ENCODE measurements at places on chromosomes 4 and X.

DNA sequence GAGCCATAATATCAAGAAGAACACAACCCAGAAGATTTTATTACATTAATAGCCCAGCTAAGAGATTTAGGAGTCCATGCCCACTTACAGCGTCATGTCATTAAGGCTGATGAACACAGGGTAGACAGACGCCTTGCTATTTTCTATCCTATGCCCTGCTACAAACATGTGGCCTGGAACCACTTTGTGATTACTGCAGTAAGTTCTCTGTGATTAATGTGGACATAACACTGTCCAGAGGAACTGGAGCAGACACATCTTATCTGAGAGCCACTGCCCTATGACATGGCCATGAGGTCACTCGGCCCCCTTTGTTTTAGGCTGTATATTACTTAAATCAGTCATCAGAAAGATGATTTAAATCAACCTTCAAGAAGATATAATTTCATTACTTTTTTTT is 211.7 kb downstream of the MAML3 start:
- DNase-seq, result no peak

GRCh38 chr4:183852910-183853547 is 52.1 kb upstream of the STOX2 start:
- DNase-seq, result no peak

- DNase-seq, result peak; percentile 44
These were observed 904 bp upstream of the WDR1 start for GRCh38 chr4:10117359-10118047.

GRCh38 chr4:156329779-156330178 is 376.1 kb upstream of the CTSO start:
- no peak for DNase-seq

DNA sequence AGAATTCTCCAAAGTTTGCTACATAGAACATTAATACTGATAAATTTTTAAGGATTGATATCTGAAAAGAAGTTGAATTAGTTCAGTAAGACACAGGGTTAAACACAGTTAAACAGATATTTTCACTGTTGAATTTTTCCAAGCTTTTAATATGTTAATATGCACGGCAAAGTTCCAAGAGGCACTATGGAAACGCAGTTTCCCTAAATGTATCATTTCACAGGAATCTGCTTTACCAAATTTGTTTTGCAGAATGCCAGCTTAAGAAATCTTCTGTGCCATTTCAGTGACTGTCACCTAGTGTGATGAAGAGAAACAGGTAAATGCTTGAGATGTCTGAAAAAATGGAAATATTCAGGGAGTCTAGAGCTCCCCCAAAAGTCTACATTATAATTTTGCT is 395.9 kb upstream of the GRIA3 start:
- DNase-seq, result no peak

GRCh38 chr4:166700592-166700991 is 533.7 kb downstream of the SPOCK3 start:
- DNase-seq, result no peak

GRCh38 chr4:105677709-105678108 is 30.8 kb downstream of the INTS12 start:
- no peak for DNase-seq

DNA sequence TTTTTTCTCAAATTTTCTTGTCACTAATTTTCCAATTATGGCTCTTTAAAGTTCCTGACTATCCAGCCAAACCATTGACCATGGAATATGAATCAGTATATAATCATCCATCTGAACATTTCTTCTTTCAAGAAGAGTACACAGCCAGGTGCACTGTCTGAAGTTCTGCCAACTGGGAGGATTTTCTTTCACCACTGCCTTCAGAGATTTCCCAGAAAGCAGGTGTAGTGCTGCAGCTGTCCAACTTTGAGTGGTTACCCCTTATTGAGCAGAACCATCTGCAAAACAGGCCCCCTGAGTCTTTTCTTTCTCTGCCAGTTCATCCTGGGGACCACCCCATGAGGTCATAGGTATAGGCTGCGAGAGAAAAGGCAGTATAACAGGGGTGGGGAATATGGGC is 1213.2 kb downstream of the RAPGEF2 start:
- no peak for DNase-seq

DNA sequence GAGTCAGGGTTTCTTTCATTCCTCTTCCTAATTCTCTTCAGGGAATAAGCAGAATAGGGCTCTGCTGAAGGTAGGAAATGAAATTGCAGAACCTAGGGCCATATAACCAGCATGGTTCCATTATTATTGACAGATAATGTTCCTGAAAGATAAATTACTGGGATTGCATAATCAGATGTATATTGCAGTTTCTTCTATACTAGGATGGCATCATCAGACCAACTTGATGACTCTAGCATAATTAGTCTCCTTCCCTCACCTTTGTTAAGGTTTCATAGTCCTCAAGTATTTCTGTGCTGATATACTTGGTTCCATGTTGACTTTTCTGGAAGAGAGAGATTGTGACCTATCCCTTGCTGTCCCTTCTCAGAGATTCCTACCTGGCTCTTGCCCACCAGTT is 492.3 kb upstream of the LCORL start:
- no peak for DNase-seq

DNA sequence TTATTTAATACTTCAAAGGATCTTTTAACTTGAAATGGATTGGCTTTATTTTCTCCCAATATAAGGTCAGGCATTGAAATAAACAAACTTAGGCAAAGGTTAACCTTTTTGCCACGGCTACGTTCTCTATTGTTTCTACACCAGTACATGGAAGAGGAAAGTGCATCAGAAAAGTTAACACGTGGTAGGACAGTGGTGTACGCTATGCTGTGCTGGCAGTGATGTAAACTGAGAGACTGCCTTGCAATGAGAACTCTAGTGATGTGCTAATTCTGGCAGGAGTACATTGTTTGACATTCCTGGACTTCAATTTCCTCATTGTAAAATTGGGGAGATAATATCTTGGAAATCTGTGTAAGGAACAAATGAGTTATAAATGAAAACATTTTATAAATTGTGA is 208.2 kb downstream of the TMA16 start:
- no peak for DNase-seq

- no peak for DNase-seq
These were observed 174.5 kb upstream of the DKK2 start for GRCh38 chr4:107210450-107211239.

DNA sequence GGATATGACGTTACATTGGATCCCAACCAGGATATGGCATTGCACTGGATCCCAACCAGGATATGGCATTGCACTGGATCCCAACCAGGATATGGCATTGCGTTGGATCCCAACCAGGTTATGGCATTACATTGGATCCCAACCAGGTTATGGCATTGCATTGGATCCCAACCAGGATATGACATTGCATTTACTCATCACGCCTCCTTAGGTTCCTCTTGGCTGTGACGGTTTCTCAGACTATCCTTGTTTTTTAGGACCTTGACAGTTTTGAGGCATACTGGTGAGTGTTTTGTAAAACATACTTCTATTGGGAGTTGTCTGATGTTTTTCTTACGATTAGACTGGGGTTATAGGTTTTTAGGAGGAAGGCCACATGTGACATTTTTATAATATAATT is 5.4 kb upstream of the ACSL1 start:
- no peak for DNase-seq

- no peak for DNase-seq
These were observed 12.1 kb downstream of the HPRT1 start for GRCh38 chrX:134472041-134472440.

DNA sequence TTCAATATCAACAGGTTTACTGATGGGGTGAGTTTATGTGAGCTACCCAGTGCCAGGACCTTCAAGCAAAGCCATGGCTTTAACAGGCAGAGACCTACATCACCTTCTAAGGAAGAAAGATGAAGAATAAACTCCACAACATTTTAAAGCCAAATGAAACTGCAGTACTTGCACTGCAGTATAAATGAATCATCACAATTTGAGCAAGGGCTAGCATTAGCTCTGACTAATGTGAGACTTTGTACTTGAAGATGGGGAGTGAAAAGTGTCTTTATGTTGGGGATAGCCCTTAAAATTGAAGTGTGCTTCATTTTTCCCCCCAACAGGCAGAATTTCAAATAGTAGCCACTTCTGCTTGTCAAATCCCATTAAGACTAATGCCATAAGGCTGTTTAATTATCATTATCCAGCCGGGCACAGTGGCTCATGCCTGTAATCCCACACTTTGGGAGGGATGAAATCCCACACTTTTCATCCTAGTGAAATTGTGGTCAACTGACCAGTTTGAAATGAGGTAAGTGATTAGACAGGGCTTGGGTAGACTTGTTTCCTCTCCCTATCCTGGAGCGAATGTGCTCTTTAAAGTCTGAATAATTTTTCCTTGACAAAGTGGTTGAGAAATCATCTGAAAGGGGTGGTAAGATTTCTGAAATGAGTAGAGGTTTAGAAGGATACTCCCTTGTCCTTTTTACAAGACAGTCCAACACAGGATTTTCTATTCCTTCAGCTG is 27.2 kb upstream of the GPR34 start:
- DNase-seq, result no peak

DNA sequence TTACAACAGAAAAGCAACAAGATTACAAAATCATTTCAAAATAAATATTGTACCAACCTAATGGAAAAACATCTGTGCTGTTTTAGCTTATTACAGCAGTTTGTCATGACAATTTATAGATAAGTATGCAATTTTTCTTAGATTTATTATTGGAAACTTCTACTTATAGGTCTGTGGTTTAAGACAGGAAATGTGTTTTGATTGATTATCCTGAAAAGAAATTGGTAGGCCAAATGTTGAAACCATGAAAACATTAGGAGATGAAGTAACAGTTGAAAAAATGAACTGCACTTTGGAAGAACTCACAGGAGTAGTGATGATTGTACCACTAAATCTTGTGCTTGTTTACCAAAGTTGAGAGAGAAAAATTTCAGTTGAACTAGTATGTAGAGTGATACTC is 162.2 kb upstream of the GIMD1 start:
- DNase-seq, result no peak

DNA sequence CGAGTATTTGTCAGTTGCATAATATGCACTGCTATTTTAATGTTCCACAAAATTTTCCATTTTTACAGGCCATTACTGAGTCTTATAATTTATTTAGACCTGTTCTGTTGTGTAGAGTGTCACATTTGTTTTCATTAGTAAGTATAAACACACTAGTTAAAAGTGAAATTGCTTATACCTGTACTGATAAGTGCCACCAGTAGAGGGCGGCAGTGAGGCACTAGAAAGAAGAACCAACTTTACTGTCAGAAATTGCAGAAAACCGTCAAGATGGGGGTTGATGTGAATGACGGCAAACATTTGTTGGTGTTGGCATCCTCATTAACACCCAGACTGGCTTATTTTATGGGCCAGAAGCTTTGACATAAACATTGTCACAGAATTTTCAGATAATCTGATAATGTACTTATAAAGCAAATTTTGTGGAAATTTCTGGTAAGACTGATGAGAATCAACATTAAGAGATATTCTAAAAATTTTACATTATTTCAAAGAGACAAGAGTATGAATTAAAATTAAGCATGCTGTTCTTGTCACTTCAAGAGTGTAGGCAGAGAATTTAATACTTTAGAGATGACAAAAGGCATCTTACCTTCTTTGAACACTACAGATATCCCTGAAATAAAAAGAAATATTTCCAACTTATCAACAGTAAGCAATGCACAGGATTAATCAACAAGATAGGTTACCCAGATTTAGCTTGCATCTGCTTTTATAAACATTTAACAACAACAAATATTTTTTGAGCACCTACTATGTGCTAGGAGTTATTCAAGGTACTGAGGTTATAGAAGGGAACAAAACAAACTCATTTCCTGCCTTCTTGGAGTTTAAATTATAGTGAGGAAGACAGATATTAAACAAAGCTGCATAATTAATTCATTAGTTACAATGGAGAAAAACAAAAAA is 24.9 kb downstream of the ALPK1 start:
- peak; percentile 74 for DNase-seq

DNA sequence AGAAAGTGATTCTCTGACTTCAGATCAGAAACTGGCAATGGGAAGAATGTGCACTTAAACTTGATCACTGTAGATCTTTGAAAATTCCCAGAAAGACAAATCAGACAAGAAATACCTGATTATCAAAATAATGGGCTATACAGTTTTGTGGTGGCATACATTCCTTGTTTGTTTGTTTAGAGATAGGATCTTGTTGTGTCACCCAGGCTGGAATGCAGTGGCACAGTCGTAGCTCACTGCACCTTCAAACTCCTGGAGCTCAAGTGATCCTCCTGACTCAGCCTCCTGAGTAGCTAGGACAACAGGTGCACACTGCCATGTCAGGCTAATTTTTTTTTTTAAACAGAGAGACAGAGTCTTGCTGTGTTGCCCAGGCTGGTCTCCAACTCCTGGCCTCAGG is 81.0 kb upstream of the SPRY1 start:
- DNase-seq, result no peak

- no peak for DNase-seq
These were observed 39.3 kb upstream of the XK start for GRCh38 chrX:37646254-37646653.

DNA sequence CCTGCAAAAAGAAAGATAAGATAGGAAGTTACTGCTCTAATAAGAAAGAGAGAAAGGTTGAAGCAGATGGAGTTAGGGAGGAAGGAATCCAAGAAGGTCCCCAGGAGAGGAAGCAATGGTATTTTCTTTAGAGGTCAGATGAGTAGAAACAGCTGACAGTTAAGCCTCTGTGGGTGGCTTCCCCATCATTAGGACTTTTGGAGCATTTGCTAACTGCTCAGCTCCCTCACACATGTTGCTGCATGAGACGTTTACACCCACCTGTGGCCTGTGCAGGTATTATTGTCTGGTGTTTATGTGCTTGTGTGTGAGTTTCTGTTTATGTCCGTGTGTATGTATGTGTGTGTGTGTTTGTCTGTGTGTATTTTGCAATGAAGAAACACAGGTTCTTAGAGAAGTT is 346.8 kb downstream of the RAB28 start:
- no peak for DNase-seq
